ENCODE measurements at places on chromosomes 4 and X. TPM values are rescaled to one million over a fixed set of nuclear protein-coding genes. Genes with fewer than 3 reads are reported as not detected.

The PSAPL1 gene
- 0.38 TPM for total RNA-seq

DNA sequence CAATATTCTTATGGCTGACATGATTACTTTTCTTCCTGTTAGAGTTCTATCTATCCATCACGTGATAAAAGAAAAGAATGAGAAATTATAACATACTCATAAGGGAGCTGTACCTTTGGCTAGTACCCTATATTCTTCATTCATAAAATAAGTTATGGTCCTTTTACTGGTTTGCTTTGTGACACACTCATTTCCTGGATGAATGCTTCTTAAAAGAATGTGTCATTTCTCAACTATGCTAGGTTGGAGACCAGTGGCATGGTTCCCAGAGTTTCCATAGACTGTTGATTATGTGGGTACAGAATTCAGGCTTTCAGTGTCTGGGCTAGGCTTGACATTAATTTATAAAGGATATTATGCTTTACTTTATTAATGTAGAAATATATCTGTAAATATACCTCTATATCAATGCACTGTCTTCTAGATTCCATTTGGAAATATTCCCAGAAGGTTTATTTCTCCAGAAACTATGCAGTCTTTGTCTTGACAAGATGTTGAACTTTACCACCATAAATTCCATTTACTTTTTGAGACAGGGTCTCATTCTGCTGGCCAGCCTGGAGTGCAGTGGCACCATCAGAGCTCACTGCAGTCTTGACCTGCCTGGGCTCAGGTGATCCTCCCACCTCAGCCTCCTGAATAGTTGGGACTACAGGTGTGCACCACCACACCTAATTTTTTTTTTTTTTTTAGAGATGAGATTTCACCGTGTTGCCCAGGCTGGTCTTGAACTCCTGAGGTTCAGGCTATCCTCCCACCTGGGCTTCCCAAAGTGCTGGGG is 23.8 kb downstream of the NUDT6 start:
- H3K36me3 ChIP-seq = peaks cover 8% of the 10 kb centered on the region
- H3K4me1 ChIP-seq = no peaks in the 10 kb centered on the region
- no peaks in the 10 kb centered on the region for H3K27me3 ChIP-seq
- H3K4me3 ChIP-seq = no peak overlapping the region
- no peak for DNase-seq

GRCh38 chr4:38582889-38583470 is 81.0 kb upstream of the KLF3 start:
- peaks cover 4% of the 10 kb centered on the region for H3K27me3 ChIP-seq
- DNase-seq = no peak
- H3K27ac ChIP-seq = no peak overlapping the region
- H3K4me3 ChIP-seq = no peak overlapping the region

GRCh38 chrX:95678679-95679078 is 1006.0 kb upstream of the DIAPH2 start:
- peaks cover 3% of the 10 kb centered on the region for H3K4me1 ChIP-seq
- no peak overlapping the region for H3K4me3 ChIP-seq
- H3K27me3 ChIP-seq = no peaks in the 10 kb centered on the region
- no peak overlapping the region for H3K27ac ChIP-seq
- no peaks in the 10 kb centered on the region for H3K36me3 ChIP-seq

The TTC29 gene
- total RNA-seq = 3.1 TPM

The ASB5 gene
- total RNA-seq = 0.84 TPM

- DNase-seq = no peak
- no peaks in the 10 kb centered on the region for H3K4me1 ChIP-seq
- no peak overlapping the region for H3K4me3 ChIP-seq
- no peaks in the 10 kb centered on the region for H3K36me3 ChIP-seq
- no peaks in the 10 kb centered on the region for H3K27me3 ChIP-seq
- H3K27ac ChIP-seq = no peak overlapping the region
These were observed 59.1 kb downstream of the AMELX start for GRCh38 chrX:11352296-11352741.

GRCh38 chr4:110055158-110055768 is 142.6 kb downstream of the EGF start:
- no peaks in the 10 kb centered on the region for H3K27me3 ChIP-seq
- H3K27ac ChIP-seq = no peak overlapping the region
- H3K4me3 ChIP-seq = no peak overlapping the region
- DNase-seq = no peak
- peaks cover 12% of the 10 kb centered on the region for H3K36me3 ChIP-seq

GRCh38 chrX:12946838-12947544 is 27.9 kb upstream of the TMSB4X start:
- H3K27me3 ChIP-seq = no peaks in the 10 kb centered on the region
- peak; percentile 55 for DNase-seq
- no peaks in the 10 kb centered on the region for H3K36me3 ChIP-seq

GRCh38 chr4:25043548-25043947 is 12.8 kb upstream of the LGI2 start:
- peaks cover 19% of the 10 kb centered on the region for H3K27me3 ChIP-seq
- DNase-seq = no peak
- H3K36me3 ChIP-seq = no peaks in the 10 kb centered on the region

- no peak overlapping the region for H3K27ac ChIP-seq
- H3K36me3 ChIP-seq = no peaks in the 10 kb centered on the region
- no peak overlapping the region for H3K4me3 ChIP-seq
- no peaks in the 10 kb centered on the region for H3K27me3 ChIP-seq
These were observed 200.4 kb upstream of the PITX2 start for GRCh38 chr4:110823251-110823650.

DNA sequence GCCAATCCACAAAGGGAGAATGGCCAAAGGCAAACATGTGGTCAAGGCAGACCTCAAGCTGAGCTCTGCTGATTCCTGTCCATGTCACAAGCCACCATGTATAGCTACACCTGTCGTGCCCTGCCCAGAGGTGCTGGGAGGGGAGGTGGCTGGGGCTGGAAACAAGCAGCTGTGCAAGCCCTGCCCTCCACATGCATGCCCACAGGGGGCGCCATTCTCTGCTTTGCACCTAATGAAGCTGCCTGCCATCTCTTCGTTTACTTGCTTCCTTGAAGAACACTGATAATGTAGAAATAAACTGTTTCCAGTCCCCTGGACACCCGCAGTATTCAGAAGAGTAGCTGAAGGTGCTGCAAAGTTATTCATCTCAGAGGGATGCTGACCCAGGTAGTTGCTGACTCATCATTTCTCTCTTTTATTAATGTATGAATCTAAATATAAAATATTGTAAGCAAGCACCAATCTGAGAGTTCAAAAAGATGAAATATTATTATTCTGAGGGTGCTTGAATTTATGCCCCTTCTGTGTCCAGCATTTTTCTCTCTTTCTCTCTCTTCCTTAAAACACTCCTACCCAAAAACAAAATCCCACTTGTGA is 278.6 kb downstream of the ADGRA3 start:
- peak; percentile 17 for DNase-seq
- H3K27me3 ChIP-seq = no peaks in the 10 kb centered on the region
- H3K4me3 ChIP-seq = no peak overlapping the region
- peaks cover 10% of the 10 kb centered on the region for H3K4me1 ChIP-seq

DNA sequence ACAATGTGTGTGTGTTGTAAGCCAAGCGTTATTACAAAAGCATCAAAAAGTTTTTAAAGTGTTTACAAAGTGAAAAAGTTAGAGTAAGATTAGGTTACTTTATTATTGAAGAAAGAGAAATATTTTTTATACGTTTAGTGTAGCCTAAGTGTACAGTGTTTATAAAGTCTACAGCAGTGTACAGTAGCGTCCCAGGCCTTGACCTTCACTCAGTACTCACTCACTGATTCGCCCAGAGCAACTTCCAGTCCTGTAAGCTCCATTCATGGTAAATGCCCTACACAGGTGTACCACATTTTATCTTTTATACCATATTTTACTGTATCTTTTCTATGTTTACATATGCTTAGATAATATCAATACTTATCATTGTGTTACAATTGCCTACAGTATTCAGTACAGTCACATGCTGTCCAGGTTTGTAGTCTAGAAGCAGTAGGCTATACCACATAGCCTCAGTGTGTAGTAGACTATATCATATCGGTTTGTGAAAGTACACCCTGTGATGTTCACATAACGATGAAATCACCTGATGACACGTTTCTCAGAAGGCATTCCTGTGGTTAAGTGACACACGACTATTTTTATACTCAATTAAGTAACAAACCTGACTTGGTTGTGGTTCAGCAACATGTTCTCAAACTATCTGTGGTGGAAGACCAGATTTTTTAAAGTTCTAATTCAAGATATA is 152.0 kb upstream of the EDNRA start:
- no peak overlapping the region for H3K27ac ChIP-seq
- no peak for DNase-seq
- H3K4me3 ChIP-seq = no peak overlapping the region
- no peaks in the 10 kb centered on the region for H3K36me3 ChIP-seq

GRCh38 chr4:180598281-180598680 is 1644.9 kb upstream of the TENM3 start:
- H3K4me3 ChIP-seq = no peak overlapping the region
- H3K27ac ChIP-seq = no peak overlapping the region
- peaks cover 2% of the 10 kb centered on the region for H3K36me3 ChIP-seq
- no peak for DNase-seq
- peaks cover 23% of the 10 kb centered on the region for H3K4me1 ChIP-seq
- peaks cover 3% of the 10 kb centered on the region for H3K27me3 ChIP-seq

- no peak overlapping the region for H3K27ac ChIP-seq
- H3K27me3 ChIP-seq = no peaks in the 10 kb centered on the region
- H3K36me3 ChIP-seq = no peaks in the 10 kb centered on the region
- no peak for DNase-seq
- H3K4me1 ChIP-seq = peaks cover 3% of the 10 kb centered on the region
These were observed 305.7 kb upstream of the SLIT2 start for GRCh38 chr4:19945979-19946380.

DNA sequence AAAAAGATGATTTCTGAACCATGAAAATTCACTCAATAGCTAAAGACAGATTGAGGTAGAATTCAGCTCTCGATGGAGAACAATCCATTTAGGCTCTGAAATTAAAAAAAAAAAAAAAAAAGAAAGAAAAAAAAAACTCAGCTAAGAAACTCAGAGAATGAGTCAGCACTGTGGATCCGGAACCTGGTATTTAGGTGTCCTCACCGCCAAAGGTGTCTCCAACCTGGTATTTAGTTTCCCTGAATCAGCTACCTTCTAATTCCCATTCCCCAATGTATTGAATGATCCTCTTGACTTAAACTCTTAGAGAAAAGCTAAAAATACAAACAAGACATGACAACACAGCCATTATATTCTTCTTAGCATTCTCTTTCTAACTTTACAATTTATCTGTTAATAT is 150.3 kb upstream of the RASGEF1B start:
- no peak for DNase-seq
- no peak overlapping the region for H3K4me3 ChIP-seq
- H3K36me3 ChIP-seq = no peaks in the 10 kb centered on the region
- no peak overlapping the region for H3K27ac ChIP-seq

- peaks cover 19% of the 10 kb centered on the region for H3K4me1 ChIP-seq
- DNase-seq = no peak
- no peak overlapping the region for H3K27ac ChIP-seq
- H3K4me3 ChIP-seq = no peak overlapping the region
- peaks cover 1% of the 10 kb centered on the region for H3K36me3 ChIP-seq
These were observed 114.9 kb upstream of the MAP3K15 start for GRCh38 chrX:19630228-19630627.

DNA sequence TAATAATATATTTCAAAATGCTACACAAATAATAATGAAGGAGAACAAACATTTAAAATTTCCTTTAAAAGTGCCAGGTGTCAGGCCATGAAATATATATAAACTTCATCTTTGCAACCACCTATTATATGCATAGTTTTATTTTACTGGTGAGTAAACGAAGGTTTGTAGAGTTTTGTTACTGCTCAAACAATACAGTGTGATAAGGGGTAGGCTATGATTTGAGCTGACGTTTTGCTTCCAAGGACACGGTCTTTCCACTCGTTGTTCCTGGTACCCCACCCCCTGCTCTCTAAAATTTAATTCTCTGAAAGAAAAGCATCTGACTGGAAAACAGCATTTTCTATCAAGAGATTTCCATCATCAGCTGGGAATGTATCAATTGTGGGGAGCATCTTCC is 27.2 kb upstream of the GPRIN3 start:
- H3K4me3 ChIP-seq = no peak overlapping the region
- peaks cover 3% of the 10 kb centered on the region for H3K4me1 ChIP-seq
- H3K27me3 ChIP-seq = no peaks in the 10 kb centered on the region
- DNase-seq = no peak
- no peak overlapping the region for H3K27ac ChIP-seq

GRCh38 chr4:99784842-99785241 is 31.8 kb upstream of the DAPP1 start:
- H3K27me3 ChIP-seq = no peaks in the 10 kb centered on the region
- H3K4me3 ChIP-seq = no peak overlapping the region
- no peak overlapping the region for H3K27ac ChIP-seq
- DNase-seq = no peak

The ARR3 gene
- total RNA-seq = not detected

- H3K27me3 ChIP-seq = no peaks in the 10 kb centered on the region
- H3K4me1 ChIP-seq = peaks cover 12% of the 10 kb centered on the region
- H3K27ac ChIP-seq = no peak overlapping the region
- H3K36me3 ChIP-seq = no peaks in the 10 kb centered on the region
- H3K4me3 ChIP-seq = no peak overlapping the region
- no peak for DNase-seq
These were observed 593.6 kb downstream of the KLHL13 start for GRCh38 chrX:117522725-117523700.

The PPP2R2C gene
- 0.19 TPM for total RNA-seq

DNA sequence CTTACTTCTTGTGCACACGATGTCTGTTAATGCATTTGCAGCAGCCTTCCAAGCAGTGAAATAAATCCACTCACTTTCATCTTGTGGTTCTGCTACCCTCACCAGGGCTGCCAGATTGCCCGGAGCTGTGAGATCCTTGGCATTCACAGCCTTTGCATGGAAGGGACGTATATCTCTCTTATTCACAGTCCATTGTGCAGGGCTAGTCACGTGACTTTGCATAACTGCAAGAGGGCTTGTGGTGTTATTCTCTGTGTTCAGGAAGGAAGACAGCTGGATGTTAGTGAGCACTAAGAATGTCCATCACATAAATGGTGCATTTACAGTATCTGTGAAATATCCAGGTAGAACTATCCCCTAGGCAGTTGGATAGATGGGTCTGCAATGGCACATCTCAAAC is 96.5 kb upstream of the BEND4 start:
- peaks cover 10% of the 10 kb centered on the region for H3K27me3 ChIP-seq
- H3K27ac ChIP-seq = no peak overlapping the region
- no peak for DNase-seq
- no peaks in the 10 kb centered on the region for H3K36me3 ChIP-seq
- H3K4me1 ChIP-seq = no peaks in the 10 kb centered on the region
- no peak overlapping the region for H3K4me3 ChIP-seq

- no peak for DNase-seq
- no peak overlapping the region for H3K27ac ChIP-seq
- no peak overlapping the region for H3K4me3 ChIP-seq
- H3K27me3 ChIP-seq = no peaks in the 10 kb centered on the region
These were observed 478.4 kb upstream of the IGFBP7 start for GRCh38 chr4:57588557-57588956.

DNA sequence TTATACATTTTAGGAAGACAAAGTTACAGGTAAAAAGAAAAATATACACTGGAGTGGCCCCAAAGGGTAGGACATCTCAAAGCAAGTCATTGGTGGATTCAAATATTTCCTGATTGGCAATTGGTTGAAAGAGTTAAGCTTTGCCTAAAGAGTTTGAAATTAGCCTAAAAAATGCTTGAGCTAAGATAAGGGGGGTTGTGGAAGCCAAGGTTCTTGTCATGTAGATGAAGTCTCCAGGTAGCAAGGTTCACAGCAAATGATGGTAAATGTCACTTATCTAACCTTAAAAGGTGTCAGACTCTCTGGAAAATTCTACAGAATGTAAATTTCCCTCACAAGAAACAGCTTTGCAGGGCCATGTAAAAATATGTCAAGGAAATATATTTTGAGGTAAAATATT is 596.7 kb downstream of the FAT4 start:
- no peak overlapping the region for H3K4me3 ChIP-seq
- DNase-seq = no peak
- H3K36me3 ChIP-seq = no peaks in the 10 kb centered on the region
- H3K27me3 ChIP-seq = no peaks in the 10 kb centered on the region
- no peak overlapping the region for H3K27ac ChIP-seq
